Activated CD8-positive, alpha-beta memory T cell treated with anti-CD3 and anti-CD28 coated beads for 1 hour (primary cell): ENCODE measurements at places on chromosomes 11 and 22.

- DNase-seq: no peak
Measured at GRCh38 chr11:78840200-78840599, 265.5 kb upstream of the NARS2 start.

- DNase-seq: no peak
Measured at GRCh38 chr11:12167061-12168000, 56.9 kb downstream of the MICAL2 start.

- no peak for DNase-seq
Measured at GRCh38 chr11:112206071-112206470, 20.2 kb upstream of the PTS start.

DNA sequence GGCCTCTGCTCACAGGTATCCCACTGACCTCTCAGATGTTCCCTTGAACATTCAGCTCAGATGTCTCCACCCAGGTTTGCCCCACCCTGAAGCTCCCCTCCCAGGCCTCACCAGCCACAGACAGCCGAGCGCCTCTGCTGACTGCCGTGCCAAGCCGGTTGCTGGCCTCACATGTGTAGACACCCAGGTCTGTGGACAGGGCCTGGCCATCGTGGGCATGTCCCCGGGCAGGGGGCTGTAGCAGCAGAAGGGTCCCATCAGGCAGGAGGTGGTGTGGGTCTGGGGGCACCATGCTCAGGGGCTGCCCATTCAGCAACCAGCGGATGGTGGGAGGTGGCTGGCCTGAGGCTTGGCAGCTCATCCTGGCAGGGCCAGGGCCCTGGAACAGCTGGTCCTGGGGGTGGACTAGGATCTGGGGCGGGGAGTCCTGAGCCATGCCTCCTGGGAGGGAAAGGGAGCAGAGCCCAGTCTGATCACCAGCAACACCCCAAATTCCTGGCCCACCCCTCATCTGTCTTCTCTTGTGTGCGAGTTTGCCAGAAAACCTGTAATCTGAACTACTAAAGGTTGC is 759 bp downstream of the ROBO4 start:
- no peak for DNase-seq

DNA sequence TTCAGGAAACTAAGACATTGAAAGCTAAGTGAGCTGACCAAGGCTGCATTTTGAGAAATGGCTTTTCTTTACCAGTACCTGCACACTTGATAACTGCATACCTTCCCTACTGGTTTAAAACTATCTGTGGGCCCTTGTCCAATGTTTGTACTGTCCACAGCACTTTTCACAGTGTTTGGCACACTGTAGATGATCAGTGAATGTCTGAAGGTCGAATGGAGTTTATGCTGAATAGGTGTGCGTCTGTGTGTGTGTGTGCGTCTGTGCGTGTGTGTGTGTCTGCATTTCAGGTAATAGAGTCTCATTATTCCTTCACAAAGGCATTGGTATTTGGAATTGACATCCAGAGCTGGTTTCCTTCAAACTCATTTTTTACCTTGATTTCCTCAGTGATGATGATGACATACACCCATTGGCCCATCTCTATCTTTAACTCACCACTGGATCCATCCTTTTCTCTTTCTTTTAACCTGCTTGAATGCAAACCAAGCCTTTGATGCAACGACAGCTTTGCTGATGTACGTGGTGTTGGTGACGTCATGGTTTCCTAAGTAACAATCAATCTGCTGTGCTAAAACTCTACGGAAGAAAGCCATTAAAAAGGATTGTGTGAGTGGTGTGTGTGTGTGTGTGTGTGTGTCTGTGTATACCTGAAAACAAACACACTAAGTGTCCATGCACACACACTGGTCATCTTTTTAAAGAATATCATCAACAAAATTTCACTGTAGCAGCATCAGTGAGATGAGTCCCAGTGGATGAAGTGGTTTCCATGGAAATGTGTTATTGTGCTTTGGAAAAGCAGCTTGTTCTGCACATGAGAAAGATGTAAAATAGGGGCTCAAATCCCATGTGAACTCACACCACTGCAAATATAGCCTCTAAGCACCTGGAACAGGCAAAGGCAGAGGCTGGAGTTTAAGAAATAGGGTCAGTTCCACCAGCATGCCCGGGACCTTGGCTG is 490.2 kb upstream of the B3GAT1 start:
- DNase-seq: no peak

GRCh38 chr11:59794417-59794816 is 16.2 kb downstream of the MRPL16 start:
- DNase-seq: no peak

- no peak for DNase-seq
Measured at GRCh38 chr22:49234459-49234858, 593.2 kb downstream of the BRD1 start.

DNA sequence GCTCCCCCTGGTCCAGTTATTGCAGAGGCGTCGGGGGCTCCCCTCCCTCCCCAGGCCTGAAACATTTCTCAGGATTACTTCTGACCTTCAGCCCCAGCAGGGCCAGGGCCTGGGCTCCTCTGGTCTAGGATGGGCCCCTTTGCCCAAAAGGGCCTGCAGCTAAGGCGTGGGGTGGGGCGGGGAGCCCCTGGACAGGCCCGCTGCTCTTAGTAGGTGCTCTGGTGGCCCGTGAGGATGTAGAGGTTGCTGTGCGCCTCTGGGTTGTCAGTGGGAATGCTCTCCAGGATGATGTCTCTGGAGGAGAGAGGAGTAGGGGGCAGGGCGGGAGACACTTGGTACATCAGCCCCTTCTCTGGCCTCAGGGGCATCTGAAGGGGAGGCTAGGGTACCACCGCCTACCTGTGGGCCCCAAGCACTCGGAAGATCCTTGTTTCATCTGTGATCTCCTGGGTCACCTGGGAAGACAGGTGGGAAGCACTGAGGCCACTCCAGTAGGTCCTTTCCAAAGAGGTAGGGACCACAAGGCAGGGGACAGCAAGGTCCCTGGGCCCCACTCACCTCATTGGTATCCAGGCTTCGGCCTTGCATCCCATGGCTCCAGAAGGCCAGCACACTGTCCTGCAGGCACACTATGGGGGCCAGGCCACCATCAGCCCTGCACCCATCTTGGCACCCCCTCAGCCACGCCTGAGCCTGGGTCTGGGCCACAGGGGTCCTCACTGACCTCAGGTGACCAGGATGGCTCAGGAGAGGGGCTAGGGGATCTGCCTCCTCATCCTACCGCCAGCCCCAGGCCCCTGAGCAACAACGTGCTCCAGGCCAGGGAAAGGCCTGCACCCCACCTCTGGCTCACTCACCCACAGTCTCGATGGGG is 11.2 kb upstream of the SF1 start:
- DNase-seq: no peak

- no peak for DNase-seq
Measured at GRCh38 chr11:134158023-134158422, 65.7 kb downstream of the NCAPD3 start.
